NCI-H1417 (cell line): ENCODE measurements at places on chromosomes 2 and 18.

DNA sequence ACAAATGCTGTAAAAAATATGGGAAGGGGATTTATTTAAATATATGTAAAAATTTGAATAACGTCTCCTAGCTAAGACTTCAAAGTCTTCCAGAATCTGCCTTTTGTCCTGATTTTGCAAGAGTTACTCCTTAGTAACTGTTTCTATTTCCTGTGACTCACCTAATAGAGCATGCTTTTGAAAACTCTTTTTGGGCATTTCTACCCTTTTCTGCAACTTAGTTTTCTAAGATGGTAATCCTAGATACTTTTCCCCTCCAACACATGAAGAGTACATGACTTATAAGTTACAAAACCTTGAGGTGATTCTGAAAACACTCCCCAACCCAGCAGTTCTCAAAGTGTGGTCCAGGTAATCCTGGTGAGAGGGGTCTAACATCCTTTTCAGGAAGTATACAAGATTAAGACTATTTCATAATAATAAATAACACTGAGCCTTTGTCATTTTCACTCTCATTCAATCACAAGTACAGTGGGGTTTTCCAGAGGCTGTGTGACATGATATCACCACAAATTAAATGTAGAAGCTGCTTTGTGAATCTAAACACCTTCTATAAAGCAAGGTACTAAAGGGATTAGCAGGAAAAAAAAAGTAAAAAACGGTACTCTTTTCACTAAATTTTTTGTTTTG, 31.9 kb downstream of the PPP4R3B start:
- no peak for DNase-seq

DNA sequence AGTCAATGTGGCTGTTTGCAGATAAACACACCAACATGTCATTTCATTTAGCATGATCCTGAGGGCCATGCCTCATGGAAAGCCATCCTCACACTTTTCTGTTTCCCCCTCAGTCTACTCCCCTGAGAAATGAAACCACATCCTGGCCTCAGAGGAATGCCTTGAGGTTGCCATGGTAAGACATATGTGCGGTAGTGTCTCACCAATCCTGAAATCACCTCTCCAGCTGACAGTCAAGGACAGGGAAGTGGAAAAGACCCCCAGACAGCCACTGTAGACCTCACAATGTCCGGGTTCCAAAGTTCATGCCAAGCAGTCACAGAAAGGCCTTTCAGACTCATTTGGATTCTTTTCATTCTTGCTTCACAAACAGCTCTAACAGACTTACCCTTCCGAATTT, 175.2 kb upstream of the PKDCC start:
- DNase-seq, result no peak

DNA sequence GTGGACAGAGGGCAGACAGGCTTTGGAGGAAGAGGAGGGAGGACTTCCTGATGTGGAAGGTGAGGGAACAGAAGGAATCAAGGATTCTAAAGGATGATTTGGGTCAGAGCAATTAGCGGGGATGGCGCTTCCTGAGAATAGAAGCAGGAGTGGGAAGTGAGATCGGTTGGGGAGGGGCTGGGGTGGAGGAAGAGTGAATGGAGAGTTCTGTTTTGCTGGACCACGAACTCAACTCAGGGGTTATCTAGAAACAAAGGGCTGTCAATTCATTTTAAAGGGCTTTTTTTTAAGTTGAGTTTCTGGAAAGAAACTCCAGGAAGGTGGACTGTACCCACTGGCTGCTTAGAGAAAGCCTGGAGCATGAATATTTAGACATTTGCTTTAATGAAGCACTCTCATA, 54.9 kb downstream of the BCL2L11 start:
- DNase-seq, result no peak

GRCh38 chr2:109479804-109480203, 134.0 kb downstream of the SEPTIN10 start:
- DNase-seq, result no peak

DNA sequence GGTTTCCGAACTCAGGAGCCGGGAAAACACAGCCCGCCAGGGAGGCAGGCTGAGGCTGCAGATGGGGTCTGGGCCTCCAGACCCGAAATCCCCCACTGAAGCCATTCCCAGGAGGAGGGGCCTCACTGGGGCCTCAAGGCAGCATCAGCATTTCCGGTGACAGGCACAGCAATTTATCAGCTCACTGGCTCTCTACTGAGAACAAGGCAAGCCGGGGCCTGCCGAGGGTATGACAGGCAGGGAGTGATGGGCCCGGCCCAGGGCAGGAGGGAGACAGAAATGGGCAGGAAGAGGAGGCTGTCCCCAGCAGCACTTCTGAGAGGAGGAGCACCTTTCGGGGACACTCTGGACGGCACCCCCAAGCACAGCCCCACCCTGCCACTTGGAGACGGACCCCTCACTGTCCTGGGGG, 12.5 kb downstream of the SDC1 start:
- no peak for DNase-seq

DNA sequence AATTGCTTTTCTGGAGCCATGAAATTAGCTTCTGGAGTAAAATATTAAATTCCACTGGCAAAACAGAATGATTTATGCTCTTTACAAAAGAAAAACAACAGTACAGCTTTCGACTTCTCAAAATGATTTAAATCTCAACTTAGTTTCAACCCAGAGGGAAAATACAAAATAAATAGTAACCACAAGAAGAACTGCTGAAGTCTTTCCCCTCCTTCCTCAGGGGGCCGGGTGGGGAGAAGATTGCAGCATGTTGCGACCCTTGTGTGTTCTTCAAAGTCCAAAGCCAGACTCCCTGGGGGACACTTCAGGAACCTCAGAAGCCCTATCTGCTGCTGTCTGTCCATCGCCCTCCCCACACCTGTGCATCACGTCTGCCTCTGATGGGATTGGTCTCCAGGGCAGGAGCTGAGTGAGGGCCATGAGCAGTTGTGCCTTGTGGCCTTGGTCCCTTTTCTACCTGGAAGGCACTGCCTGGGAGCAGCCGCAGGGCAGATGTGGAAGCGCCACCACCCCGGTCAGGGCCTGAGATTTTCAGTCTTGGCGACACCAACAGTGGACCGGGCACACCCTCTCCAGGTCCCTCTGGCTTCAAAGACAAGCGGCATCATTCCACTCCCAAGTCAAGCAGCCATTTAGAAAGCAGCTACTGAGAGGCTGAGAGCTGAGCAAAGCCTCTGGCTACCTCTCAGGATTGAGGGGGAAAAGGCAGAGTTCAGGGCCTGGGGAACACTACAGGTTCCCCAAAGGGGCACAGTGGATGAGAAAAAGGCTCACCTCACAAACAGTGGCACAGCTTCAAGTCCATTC, 210.1 kb upstream of the RAB6C start:
- no peak for DNase-seq

- no peak for DNase-seq
Measured at GRCh38 chr2:127619877-127620705, 25.9 kb upstream of the GPR17 start.

GRCh38 chr2:196259507-196260481, 88.4 kb upstream of the STK17B start:
- no peak for DNase-seq
